Retina (tissue), 1 donor: ENCODE measurements at places on chromosomes 4 and X.

DNA sequence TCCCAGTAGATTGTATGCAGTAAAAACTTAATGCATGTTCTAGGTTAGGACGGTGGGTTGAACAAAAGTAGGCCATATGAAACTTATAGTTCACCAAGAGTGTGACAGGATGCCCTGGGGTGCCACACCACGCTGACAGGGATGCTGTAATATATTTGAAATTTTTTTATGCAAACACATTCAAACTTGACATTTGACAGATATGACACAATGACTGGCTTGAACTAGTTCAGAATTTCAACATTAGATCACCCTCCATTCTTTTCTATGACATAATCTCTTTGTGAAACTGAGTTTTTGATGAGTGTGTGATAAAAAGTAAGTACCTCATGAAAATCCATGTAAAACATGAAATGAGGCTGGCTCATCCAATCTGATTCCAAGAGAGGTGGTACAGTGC, 198.4 kb downstream of the PALLD start:
- DNase-seq: no peak

DNA sequence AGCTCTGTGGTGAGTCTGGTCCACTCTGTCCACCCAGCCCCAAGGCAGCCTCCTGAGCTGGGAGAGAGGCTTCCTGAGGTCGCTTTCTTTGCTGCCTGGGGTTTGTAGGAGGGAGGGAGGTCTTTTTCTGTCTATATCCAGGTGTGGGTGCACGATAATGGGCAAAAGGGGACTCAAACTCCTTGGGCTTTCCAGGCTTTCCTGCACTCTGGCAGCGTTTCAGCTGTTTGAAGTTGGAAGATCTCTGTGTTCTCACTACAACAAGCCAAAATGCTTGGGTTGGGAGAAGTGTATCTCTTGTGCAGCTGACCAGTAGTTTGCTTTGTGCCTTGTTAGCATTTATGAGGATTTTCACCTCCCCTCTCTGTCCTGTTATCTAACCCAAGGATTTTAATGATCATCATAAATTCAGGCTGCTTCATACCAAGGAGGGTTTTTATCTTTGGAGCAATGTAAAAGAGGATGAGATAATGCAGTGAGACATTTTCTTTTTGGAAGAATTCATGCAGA, 126.3 kb downstream of the REPS2 start:
- no peak for DNase-seq

DNA sequence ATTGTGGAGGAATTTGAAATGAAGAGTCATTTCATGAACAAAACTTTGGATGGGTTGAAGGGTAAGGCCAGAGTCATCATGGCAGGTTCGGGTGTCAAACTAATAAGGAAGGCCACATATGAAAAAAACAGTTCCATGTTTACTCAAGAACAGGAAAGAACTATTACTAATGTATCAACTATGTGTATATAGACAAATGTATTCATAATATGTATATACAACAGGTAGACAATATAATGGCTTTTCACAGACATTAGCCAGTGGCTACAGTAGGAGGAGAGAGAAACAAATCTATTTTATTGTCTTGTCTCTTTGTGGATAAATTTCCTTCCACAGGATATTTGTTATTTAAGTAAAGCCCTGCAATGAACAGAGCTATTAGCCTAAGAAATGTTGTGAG, 101.1 kb downstream of the CBLL2 start:
- no peak for DNase-seq

GRCh38 chr4:20761382-20761781, 61.1 kb downstream of the PACRGL start:
- DNase-seq: no peak

DNA sequence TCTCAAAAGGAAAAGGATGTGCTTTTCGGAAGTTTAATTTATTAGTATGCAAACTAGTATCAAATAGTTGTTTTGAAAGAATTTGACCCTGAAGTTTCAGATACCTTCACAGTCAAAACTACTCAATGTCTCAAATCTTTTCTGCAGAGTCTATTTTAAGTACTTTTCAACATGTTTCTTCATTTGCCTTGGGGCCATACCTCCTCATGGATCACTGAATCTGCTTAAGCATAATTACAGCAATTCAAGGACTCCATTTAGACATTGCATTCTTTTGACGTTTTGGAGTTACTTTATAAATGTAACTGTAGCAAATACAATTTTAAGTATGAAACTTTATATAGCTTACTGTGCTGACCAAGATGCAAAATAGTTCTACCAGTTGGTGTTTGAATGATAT, 25.5 kb downstream of the PALLD start:
- DNase-seq: no peak

DNA sequence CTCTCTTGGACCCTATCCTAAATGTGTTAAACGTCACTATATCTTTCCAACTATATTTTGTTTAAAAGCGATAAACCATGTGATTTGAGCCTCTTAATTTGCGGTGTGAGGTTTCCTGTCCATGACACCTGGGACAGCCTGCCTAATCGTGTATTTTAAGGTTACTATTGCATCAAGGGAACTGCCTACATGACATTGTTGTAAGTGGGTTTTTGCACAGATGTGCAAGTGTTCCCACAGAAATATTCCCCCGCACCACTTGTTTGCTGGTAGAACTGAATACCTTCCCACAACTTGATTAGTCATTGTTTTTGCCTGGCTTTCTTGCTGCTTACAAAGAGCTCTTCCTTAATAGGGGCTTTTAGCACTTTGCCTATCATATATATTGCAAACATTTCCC, 5.1 kb upstream of the FAM184B start:
- no peak for DNase-seq

- DNase-seq: no peak
Observed at GRCh38 chr4:41963105-41963504, 18.5 kb upstream of the DCAF4L1 start.
